Caco-2 (cell line): ENCODE measurements at places on chromosomes 4 and X. TPM values are rescaled to one million over a fixed set of nuclear protein-coding genes. Genes with fewer than 3 reads are reported as not detected.

STPG2 gene
- not detected in 2 replicates for total RNA-seq

CNGA1 gene
- 1.5 and 1.8 TPM in 2 replicates for total RNA-seq

HSFX2 gene
- total RNA-seq, result 0.23 TPM in 1 of 2 replicates, not detected in the other

IL2 gene
- total RNA-seq, result not detected in 2 replicates

ZNF711 gene
- total RNA-seq, result 11.0 and 12.7 TPM in 2 replicates

UGT2B11 gene
- 0.35 TPM in 1 of 2 replicates, not detected in the other for total RNA-seq

SYN1 gene
- not detected in 2 replicates for total RNA-seq

RBM3 gene
- 233 and 264 TPM in 2 replicates for total RNA-seq

IRS4 gene
- total RNA-seq, result not detected in 2 replicates

ADAMTS3 gene
- not detected in 2 replicates for total RNA-seq

PAK3 gene
- not detected in 2 replicates for total RNA-seq

ATOH1 gene
- total RNA-seq, result not detected in 2 replicates

GLOD5 gene
- not detected in 2 replicates for total RNA-seq

SLC9B1 gene
- total RNA-seq, result 1.7 TPM in 1 of 2 replicates, not detected in the other

DDX60 gene
- total RNA-seq, result 0.70 TPM in 2 replicates

VCX2 gene
- not detected in 2 replicates for total RNA-seq

XPNPEP2 gene
- total RNA-seq, result 0.32 TPM in 2 replicates
